Esophagus squamous epithelium (tissue), 5 donors: ENCODE measurements at places on chromosomes 1 and 21. TPM values are rescaled to one million over a fixed set of nuclear protein-coding genes. Genes with fewer than 3 reads are reported as not detected.

DNA sequence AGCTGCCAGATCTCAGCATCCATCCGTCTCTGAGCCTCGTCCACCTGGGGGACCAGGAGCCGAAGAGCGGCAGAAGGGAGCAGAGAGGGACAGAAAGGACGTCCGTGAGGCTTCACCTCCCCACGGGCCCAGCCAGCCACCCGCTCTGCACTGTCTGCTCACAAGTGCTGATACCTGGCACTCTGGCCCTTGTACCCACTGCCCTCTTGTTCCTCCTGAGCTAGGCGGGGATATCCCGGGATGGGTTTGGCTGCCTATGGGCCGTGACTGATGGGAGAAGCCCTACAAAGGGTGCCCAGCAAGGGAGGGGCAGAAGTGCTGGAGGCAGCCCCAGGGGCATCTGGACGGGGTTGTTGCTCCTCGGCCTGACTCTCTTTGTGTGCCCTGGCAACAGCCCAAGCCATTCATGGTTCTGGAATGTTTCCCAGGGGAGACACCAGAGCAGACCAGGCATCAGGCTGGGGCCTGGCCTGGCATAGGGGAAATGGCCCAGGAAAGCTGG, 57.6 kb downstream of the LDLRAD2 start:
- H3K27ac ChIP-seq, result peak overlapping the region; percentile 79
- H3K36me3 ChIP-seq, result peaks cover 95% of the 10 kb centered on the region
- H3K4me3 ChIP-seq, result no peak overlapping the region
- H3K27me3 ChIP-seq, result no peaks in the 10 kb centered on the region

DNA sequence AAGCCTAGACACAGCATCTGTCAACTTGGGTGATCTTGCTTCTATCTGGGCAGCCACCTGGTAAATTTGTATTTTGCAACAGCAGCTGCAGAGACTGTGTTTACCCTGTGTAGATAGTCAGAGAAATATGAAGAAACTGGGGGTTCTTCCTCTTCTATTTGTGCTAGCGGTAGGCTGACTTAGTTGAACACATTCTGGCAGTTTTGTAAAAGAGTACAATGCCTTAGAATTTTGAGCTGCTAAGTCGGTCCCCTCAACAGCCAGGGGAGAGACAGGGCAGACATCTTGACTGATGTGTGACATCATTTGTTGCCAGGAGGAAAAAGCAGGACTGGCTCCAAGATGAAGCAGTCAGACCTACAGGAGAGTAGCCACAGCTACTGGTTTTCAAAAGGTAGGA, 53.7 kb downstream of the KCNJ6 start:
- peaks cover 4% of the 10 kb centered on the region for H3K4me1 ChIP-seq
- H3K4me3 ChIP-seq, result no peak overlapping the region
- DNase-seq, result no peak

- H3K27ac ChIP-seq, result no peak overlapping the region
- no peaks in the 10 kb centered on the region for H3K27me3 ChIP-seq
- DNase-seq, result no peak
- no peak overlapping the region for H3K4me3 ChIP-seq
Observed at GRCh38 chr21:15616864-15617574, 112.8 kb upstream of the USP25 start.

Gene GPR25
- not detected for total RNA-seq

- no peaks in the 10 kb centered on the region for H3K36me3 ChIP-seq
- DNase-seq, result no peak
- H3K4me3 ChIP-seq, result no peak overlapping the region
- H3K27me3 ChIP-seq, result no peaks in the 10 kb centered on the region
Observed at GRCh38 chr1:69479734-69480133, 88.0 kb upstream of the LRRC7 start.
